ENCODE measurements at places on chromosomes 2 and 18.

- DNase-seq = no peak
Observed at GRCh38 chr2:138432971-138433370, 68.6 kb upstream of the SPOPL start.

- peak; percentile 71 for DNase-seq
Observed at GRCh38 chr18:63025251-63026090, 294.1 kb downstream of the BCL2 start.

- no peak for DNase-seq
Observed at GRCh38 chr2:112020561-112020960, 34.5 kb upstream of the TMEM87B start.

DNA sequence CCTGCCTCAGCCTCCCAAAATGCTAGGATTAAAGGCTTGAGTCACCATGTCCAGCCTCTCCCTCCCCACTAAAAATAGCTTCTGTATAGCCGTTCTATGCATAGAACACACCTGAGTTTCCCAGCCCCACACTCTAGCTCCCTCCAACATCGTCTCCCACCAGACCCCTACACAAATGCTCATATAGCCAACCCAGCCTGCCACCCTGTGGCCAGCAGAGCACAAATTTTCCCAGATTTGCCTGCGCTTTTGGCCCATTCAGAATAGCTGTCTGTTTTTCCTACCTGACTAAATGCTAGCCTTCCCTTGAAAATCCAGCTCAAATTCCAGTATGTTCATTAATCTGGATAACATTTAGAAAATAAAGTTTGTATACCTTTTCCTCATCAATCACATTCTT is 22.8 kb downstream of the TRABD2A start:
- DNase-seq = no peak

DNA sequence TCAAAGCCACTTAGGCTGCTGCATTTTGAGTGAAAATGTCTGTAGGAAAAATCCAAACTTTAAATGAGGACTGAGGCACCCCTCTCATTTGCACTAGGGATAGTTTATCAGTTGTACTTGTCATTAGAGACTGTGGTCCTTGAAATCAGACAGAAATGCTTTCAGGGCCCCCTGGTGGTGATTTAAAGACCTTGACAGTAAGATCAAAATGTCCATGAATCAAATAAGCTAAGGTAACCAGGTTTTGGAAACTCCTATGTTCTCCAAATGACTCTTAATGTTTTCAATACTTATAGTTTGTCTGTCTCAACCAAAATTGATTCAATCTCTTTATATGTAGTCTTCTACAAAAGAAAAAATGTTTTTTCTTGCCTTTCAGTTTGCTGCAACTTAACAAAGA is 28.8 kb upstream of the DDX18 start:
- peak; percentile 87 for DNase-seq

GRCh38 chr2:46490521-46491141 is 11.3 kb downstream of the TMEM247 start:
- DNase-seq = no peak

DNA sequence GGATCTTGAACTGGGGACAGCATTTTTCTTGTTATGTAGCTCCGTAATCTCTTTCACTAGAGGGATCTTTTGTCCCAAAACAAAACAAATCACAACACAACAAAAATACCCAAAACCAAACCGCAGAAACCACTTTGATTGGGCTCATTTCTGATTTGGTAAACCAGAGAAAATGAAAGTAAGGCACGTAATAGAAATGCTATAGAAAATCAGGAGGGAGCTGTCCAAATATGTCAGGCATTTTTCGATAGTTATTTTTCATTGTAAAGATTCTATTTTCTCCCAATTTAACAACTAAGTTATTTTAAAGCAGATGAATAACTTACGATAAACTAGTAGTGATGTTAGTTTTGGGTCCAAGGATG is 406.5 kb downstream of the XIRP2 start:
- no peak for DNase-seq

DNA sequence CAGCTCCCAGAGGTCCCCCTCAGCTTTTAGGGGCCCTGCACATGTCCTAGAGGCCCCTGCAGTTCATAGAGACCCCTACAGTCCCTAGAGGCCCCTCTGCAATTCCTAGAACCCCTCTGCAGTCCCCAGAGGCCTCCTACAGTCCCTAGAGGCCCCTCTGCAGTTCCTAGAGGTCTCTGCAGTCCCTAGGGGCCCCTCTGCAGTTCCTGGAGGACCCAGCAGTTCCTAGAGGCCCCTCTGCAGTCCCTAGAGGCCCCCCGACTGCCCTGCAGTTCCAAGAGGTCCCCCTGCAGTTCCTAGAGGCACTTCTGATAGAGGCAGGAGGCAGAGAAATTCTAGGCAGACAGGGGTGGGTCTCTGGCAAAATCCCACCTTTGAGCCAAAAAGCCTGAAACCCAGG is 35.4 kb downstream of the MC2R start:
- DNase-seq = no peak

DNA sequence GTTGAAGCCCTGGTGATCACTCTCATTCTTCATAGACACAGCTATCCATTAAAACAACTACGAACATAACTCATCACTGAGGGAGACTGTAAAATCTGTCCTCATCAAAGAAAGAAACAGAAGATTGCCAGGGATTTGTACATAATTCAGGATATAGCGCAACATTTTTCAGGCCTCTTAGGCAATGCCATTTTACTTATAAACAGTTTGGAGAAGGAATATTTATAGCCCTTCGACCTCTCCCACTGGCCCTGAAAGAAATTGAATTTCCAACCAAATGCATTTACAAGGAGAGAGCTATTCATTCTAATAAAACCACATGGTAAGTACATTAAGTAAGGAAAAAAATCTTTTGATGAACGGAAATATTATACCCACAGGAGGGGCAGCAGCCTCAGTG is 295.0 kb downstream of the RAD51AP2 start:
- no peak for DNase-seq

- no peak for DNase-seq
Observed at GRCh38 chr18:43139288-43139946, 23.9 kb upstream of the RIT2 start.

DNA sequence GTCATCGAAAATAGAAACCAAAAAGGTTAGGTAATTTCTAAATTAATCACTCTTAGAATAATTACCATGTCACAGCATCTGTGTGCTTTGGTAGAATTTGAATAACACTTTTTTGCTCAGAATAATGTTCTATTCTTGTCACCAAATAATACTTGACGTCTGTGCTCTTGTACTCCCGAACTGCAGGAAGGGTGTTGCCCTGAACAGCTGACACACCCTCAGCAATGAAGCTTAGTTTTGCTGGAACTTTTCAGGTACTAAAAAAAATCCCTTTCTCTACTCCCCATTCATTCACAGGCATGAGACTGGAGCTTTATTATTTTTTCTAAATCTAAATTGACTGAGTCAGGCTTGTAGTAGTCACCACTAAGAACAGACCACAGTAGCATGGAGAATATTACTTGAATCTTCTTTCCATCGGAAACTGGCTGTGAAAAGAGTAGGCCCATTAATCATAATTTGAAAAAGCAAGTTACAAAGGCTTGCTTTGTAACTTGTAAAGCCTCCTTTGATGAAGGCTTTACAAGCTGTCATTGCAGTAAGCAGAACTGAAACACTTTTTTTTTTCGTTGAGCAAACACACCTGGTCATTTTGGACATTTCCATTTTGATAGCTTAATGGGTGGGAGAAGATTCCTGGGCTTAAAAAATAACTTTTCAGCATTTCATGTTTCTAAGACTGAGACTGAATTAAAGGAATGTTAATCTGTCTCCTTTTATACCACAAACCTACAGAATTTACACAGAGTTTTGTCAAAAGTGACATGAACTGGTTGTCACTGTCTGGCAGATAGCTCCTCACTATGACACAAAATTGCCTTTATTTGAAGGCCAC is 70.3 kb upstream of the PELI1 start:
- DNase-seq = peak; percentile 59

GRCh38 chr18:77129150-77129551 is 3.4 kb downstream of the MBP start:
- DNase-seq = no peak

DNA sequence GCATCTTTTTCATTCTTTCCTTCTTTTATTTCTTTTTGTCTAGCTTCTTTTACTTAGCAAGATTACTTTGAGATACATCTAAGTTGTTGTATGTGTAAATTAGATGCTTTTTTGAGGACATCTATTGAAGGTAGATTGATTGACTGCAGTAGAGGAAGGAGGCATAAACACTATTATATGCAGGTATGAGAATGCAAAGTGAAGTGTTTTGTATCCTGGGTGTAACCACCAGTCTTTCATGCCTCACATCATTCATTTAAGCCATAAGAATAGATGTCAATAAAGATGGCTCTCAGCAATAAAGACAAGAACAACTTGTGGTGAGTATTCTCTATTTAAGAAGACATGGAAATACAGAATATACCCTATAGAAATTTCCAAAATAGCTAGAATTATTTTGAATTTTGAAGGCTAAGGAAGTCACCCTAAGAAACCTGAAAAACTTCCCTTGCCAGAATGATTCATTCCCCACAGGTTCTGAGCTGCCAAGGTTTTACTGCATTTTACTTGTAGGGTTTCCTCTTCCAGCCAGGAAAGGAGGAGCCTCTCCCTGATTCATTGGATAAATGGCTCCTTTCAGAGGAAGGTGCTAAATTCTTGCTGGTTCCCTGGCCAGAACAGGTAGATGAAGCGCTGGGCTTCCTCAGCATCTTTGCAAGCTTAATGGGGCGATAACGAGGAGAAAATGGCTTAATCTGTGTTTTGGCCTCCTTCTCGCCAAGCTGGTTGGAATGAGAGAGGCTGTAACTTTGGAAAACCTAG is 279.8 kb upstream of the SLC14A2 start:
- DNase-seq = no peak

- DNase-seq = peak; percentile 77
Observed at GRCh38 chr2:70785137-70785911, 5.1 kb downstream of the FIGLA start.

GRCh38 chr2:232353660-232354059 is 24.9 kb upstream of the ALPP start:
- no peak for DNase-seq

- DNase-seq = no peak
Observed at GRCh38 chr2:887639-888038, 63.0 kb upstream of the SNTG2 start.

GRCh38 chr18:48133671-48134251 is 203.3 kb upstream of the SMAD2 start:
- DNase-seq = peak; percentile 94

DNA sequence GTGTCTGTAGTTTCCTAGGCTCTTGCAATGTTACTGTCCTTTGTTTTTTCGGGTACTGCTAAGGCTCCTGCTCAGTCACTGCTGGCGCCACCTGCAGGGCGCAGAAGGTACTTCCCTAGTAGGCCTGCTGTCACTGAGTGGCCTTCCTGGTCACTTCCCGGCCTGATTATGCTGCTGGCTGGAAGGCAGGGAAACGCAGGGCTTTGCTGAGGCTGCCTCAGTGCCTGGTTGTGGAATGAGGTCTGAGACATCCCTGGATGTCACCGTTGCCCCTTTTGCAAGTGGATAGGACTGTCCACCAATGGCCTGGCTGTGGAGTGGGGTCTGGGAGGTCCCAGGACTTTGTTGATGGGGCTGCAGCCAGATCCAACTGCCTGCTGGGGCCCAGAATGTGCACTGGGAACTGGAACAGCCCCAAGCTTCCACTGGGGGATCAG is 13.1 kb downstream of the DAW1 start:
- DNase-seq = peak; percentile 87

DNA sequence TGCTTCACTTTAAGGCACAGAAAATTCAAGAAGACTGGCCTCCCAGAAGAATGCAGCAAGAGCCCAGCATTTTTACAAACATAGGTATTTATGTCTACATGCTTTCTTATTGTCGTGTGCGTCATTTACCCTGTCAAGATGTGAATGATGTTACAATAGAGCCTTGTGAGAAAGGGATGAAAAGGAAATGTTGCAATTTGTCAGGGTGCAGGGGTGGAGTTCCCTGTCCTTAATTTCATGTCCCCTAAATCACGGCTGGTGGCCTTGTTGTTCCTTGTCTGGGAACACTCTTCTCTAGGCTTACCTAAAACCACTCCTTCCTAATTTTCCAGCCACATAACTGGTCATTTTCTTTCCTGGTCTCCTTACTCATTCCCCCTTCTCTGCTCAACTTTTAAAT is 194.2 kb downstream of the TXNL1 start:
- DNase-seq = no peak

GRCh38 chr18:14912967-14913366 is 165.0 kb downstream of the ANKRD30B start:
- DNase-seq = no peak

DNA sequence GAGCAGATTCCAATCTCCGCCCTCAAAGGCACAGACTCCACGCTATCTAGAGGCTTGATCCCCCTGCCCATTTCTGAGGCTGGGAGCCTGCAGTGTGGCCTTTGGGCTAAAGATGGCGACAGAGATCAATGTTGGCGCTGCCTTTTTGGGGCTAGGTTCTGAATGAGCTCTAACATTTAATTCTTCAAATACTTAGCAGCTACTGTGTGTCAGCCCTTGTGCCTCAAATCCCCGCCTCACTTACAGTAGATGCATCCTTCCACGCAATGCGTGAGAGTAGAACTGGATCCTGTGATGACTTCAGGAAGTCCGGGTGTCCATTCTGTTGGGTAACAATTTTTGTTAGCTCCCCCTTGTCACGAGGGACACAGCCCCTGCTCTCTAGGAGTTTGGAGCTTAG is 12.4 kb downstream of the IL1F10 start:
- DNase-seq = peak; percentile 66

Measured in DMS53 (cell line).